ENCODE measurements at places on chromosomes 6 and 20.

DNA sequence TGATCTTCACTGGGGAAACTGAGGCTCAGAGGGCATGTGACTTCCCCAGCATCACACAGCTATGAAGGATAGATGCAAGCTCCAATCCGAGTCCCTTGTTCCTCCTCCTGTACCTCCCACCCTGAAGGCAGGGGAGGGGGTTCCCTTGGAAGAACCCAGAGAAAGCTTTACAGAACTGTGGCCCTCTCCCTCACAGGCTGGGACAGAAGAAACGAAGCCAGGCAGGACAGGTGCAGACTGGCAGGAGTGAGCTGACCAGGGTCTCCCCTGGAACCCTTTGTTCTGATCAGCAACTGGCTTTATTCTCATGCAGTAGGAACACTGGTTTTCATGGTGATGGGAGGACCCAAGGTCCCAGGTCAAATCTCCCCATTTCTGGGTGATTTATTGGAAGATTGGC, 90.2 kb downstream of the TMEM242 start:
- DNase-seq, result no peak

DNA sequence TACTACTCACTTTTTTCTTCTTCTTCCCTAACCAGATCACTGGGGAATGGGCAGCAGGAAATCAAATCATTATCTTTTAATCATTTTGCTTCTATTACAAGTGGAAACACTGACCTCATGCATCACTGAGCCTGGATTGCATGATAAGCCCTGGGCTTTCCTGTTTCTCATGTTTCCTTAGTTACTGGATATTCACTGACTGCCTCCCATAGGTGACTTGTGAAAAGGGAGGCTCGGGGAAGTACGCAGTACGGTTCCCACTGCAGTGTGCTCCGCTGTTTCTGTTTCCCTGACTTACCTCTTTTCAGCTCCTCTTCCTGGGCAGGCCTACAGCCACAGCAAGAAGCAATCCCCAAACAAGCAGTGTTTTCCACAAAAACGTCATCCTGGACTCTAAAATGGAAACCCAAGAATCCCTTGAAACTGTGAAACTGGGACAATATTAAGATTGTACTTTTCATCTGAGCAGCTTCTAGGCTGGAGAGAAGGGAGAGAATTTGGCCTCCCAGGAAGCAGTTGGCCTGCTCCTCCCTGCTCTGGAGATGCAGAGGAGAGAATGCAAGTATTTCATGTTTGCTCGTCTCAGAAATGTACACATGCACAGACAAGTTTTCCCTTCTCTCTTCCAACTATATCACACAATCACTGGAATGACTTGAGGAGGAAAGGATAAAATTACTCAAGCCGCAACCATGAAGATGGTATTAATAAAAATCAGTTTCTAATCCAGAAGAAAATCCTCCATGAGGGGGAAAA, 13.1 kb downstream of the BTNL2 start:
- no peak for DNase-seq

DNA sequence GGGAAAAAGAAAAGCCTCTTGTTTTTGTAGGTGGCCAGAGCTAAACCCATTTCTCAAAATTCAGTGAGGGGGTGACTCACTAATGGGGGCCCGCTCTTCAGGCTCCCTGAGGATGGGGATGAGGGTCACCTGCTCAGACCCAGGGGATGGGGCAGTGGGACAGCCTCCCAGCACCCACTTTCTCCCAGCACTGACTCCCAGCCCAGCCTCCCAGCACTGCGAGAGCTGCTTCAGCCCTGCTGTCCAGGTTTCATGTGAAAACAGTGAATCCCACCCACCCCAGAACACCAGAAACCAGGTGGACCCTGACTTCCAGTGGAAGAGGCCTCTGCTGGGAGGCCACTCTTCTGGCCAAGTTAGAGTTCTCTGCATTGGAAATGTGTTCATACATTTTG, 362.6 kb downstream of the CDH4 start:
- DNase-seq, result no peak

GRCh38 chr6:2766767-2767656, 1.8 kb downstream of the WRNIP1 start:
- DNase-seq, result no peak

DNA sequence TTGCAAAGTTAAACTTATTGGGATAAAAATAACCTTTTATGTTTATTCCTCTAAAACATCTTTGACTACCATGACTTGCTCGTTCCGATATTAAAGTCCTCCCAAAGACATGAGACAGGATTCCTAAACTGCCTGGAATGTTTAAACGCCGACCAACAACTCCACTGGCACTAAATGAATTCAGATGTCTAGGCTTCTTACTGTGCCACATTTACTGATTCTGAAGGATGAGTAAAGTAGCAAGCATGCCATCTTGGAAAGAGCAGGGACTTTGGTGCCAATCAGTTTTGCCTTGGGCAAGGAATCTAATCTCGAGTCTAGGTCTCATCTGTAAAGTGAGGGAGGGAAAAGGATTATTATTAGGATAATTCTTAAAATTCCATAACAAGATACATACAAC, 25.3 kb downstream of the MBOAT1 start:
- DNase-seq, result no peak

DNA sequence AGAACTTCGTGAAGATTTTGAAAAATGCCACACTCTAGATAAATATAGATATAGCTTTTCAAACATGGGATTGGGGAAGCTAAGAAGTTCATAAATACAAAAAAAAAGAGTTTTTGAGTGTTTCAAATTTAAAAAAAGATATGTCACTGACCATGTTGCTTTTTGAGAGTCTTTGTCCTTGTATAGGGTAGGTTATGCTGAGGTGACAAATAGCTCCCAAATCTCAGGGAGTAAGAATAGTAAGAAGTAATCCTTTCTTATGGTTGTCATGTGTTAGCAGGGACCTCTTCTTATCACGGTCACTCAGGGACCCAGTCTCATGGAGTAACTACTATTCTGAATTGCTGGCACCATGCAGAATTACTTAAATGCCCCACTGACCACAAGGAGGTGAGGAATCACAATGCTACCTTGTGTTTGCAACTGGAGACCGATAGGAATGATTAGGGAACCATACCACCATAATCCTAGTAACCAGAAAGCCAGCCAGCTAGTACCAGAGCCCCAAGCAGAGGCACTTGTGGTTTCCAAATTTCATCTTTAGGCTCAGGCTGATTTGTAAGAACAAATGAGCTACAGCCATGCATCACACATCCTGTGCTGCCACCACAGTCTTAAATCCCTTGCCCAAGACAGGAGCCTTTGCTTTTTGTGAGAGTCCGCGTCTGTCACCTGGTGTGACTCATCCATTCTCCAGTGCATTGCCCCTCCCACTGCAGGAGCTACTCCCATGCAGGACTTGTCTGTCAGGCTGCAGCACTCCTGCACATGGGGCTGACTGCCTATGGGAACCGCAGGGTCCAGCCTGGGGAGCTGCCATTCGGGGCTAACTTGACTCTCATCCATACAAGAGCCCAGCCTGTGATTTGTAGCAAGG, 42.4 kb upstream of the ADGRF4 start:
- peak; percentile 64 for DNase-seq

DNA sequence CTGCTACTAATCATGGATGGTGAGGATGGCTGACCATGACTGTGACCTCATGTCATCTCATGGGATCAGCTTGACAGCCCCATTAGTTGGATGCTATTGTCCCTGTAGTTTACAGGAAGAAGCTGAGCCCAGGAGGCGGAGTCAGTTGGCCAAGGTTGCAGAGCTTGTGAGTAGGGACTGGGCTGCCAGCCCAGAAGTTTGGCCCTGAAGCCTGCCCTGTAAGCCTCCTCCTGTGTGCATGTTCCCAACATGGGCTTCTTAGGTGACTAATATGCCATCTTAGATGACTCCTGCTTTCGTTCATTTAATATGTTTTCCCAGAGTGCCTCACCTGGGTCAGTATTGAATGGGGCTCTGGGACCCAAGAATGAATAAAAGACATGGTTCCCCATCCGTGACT, 6.9 kb downstream of the EDN3 start:
- no peak for DNase-seq

GRCh38 chr20:59829054-59829785, 104.2 kb downstream of the SYCP2 start:
- DNase-seq, result no peak

GRCh38 chr6:109687271-109687761, 3.7 kb downstream of the AK9 start:
- DNase-seq, result no peak

DNA sequence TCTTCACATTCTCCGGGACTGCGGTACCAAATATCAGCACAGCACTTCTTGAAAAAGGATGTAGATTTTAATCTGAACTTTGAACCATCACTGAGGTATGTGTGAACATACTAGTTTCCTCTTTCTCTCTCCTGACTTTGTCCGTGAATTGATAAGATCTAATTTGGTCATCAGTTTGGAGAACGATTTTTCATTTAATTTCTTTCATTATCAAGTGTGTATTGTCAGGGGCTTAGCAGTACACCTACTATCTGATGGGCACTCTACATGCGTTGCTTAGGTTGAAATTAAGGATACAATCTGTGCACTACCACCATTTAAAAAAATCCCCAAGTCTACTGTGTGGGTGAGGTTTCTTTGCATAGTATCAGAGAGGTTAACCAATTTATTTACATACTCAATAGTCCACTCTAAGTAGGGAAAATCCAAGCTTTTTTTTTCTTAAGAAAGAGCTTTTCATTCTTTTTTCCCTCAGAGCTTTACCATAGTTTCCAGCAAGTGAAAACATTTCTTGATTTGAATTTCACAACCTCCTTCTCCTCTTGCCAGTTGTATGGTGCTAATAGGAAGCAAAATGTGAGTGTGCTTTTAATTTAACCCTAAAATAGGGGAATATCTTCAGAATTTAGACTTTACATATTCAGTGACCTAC, 105.4 kb upstream of the ESR1 start:
- peak; percentile 45 for DNase-seq

GRCh38 chr6:139446138-139446715, 71.8 kb upstream of the CITED2 start:
- no peak for DNase-seq

DNA sequence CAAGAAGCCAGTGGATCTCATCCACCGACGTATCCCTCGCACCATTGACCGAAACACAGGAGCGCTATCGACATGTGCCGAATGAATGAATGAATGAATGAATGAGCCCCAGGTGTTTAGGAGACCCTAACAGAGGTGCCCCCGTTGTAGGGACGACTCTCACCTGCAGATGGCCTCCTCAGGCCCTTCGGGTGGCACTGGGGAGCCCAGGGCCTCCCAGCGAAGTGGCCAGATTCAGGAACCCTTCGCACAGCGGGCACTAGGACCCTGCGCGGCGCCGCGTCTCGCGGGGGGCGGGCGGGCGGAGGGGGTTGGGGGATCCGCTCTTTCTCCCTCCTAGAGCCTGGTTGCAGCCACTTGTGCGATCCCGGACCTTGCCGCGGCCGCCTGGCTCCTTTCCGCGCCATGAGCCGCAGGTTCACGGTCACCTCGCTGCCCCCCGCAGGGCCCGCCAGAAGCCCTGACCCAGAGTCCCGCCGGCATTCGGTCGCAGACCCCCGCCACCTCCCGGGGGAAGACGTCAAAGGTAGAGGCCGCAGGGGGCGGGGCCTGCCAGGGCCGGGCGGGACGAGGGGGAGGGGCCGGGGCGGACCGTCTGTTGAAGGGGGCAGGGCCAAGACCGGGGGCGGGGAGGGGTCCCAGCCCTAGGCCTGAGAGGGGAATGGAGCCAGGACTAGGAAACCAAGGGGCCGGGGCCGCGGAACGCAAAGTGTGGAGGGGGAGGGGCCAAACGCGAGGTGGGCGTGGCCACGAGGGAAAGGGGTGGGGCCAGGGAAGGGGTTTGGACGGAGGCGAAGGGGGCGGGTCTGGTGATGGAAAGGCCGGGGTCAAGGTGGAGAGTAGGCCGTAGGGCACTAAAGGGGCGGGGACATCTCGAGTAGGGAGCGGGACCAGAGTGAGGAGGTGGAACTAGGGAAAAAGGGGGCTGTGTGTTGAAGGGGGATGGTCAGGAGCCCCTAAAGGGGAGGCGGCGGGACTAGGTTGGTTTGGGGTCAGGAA, 7.4 kb upstream of the SLC12A5 start:
- DNase-seq, result peak; percentile 68

- peak; percentile 86 for DNase-seq
Measured at GRCh38 chr6:151757506-151757955, 50.0 kb upstream of the ESR1 start.

GRCh38 chr20:25065072-25065624, 7.2 kb upstream of the ACSS1 start:
- DNase-seq, result no peak

GRCh38 chr20:4677846-4678245, 43.9 kb upstream of the PRND start:
- DNase-seq, result no peak

DNA sequence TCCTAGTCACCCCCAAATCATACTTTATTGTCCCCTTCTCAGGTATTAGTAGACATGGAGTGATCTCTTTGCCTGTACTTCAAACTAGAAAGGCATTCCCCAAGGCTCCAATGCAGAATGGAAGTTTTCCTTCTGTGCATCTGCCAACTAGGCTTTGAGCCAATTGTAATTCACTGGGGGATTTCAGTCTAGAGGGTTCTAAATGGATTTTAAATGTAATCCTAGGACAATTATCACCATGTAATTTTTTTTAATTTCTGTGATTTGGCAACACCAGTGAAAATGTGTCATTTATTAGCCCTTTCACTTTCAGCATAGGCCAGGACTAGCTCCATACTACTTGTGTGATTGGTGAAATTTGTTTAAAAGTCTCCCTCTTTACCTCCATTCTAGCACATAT, 557.6 kb upstream of the MARCKS start:
- no peak for DNase-seq

DNA sequence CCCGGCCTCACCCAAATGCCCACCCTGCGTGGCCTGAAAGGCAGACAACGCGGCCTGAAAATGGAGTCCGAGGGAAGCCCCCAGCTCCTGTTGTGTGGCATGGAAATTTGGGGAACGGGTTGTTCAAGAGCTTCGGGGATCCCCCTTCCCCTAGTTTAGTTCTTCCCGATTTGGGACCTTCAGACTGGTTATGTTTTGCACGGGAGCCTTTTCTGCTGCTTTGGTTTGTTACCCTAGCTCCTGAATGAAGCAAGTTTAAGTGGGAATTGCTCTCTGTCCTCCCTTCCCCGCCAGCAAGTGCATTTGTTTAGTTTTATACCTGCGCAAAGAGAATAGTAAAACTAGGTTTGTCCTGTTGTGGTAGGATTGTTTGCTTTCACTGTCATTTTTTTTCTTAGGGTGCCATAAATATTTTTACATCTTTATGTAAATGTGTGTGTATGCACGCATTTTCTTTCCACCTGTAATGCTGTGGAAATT, 604 bp downstream of the SH3BGRL2 start:
- DNase-seq, result no peak

DNA sequence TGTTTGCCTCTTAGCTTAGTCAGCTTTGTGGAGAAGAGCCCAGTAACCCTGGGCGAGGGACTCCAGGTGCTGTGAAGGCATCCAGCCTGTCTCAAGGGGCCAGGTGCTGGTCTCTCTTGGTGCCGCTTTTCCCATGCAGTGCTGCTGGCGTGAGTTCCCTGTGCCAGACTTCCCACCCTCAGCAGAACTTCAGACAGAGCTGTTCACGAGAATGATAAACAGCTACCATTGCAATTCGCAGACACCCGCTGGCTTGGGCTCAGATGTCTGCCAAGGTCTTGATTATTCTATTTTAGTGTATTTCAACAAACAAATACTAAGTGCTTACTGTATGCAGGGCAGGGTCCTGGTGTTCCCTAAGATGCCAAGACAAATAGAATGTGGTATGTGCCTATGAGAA, 57.7 kb downstream of the RNF217 start:
- DNase-seq, result no peak

Data from activated CD4-positive, alpha-beta T cell treated with anti-CD3 and anti-CD28 coated beads, Interleukin-2, Interleukin-6, amounts not matched to agents 100 ng/mL and 50 ng/mL, durations not matched to agents 16 hours and 8 hours (primary cell).